ENCODE measurements at places on chromosomes 13 and 19.

- H3K27ac ChIP-seq = no peak overlapping the region
- no peak overlapping the region for H3K4me3 ChIP-seq
- no peaks in the 10 kb centered on the region for H3K4me1 ChIP-seq
- H3K27me3 ChIP-seq = peaks cover 11% of the 10 kb centered on the region
- no peak for DNase-seq
- no peaks in the 10 kb centered on the region for H3K36me3 ChIP-seq
These were observed 21.0 kb downstream of the STARD13 start for GRCh38 chr13:33264620-33264978.

DNA sequence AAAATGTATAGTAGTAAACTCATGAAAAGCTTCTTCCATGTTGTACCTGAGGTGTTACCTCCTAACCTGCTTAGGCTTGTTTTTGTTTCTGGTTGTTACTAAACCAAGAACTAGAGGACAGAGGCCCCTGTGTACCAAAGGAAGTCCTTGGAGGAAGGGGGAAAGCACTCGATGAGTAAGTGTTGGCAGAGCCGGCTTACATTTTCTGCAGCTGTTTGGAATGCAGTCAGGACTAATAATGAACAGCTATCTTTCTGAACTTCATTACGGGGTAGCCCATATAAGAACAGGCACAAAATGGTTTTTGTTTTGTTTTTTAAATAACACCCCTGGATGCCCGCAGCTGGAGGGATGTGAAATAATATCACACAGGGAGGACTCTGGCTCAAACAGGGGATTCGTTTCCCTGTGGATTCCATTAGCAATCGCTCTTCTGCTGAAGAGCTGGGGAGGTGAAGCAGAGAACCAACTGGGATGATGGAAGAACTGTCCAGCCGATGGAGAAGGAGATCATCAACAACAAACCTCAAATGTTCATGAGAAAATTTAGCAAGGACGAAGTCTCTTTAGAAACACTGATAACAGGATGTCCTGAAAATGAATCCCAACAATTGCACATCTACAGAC lies 214.2 kb upstream of the MAB21L1 start:
- H3K4me3 ChIP-seq = no peak overlapping the region
- H3K4me1 ChIP-seq = no peaks in the 10 kb centered on the region
- DNase-seq = no peak
- no peak overlapping the region for H3K27ac ChIP-seq

- H3K4me3 ChIP-seq = no peak overlapping the region
- no peaks in the 10 kb centered on the region for H3K36me3 ChIP-seq
- DNase-seq = no peak
- no peaks in the 10 kb centered on the region for H3K27me3 ChIP-seq
- no peak overlapping the region for H3K27ac ChIP-seq
These were observed 583.0 kb upstream of the ATXN8OS start for GRCh38 chr13:69524459-69525150.

DNA sequence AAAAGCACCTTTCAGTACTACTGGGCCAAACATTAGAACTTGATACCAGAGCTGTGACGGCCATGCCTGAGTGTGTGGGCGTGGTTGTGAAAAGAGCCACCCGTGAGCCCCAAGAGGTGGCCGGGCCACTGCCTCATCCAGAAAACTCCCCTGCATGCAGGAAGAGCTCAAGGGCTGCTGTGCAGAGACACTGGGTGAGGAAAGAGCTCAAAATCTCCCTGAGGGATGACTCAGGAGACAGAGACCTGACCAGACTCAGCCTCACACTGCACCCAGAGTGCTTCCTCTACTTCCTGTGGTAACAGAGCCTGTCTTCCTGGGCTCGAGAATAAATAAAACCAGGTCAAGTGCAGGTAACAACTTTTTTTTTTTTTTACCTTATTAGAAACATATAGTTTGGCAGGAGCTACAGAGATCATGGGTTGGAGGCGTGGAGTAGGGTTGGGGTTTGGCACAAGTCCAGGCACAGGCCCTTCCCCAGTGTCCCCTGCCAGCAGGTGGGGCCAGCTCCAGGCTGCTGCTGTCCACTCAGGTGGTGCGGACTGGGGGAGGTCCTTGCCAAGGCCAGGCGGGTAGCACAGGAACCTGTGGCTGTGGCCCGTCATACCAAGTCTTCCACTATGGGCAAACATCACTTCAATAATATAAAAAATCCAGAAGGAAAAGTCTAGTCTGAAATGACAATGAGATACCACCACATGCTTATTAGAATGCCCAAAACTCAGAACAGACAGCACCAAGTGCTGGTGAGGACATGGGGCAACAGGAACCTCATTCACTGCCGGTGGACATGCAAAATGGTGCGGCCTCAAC lies 25.5 kb downstream of the ELL start:
- H3K27ac ChIP-seq = peak overlapping the region; percentile 95
- peak; percentile 83 for DNase-seq

DNA sequence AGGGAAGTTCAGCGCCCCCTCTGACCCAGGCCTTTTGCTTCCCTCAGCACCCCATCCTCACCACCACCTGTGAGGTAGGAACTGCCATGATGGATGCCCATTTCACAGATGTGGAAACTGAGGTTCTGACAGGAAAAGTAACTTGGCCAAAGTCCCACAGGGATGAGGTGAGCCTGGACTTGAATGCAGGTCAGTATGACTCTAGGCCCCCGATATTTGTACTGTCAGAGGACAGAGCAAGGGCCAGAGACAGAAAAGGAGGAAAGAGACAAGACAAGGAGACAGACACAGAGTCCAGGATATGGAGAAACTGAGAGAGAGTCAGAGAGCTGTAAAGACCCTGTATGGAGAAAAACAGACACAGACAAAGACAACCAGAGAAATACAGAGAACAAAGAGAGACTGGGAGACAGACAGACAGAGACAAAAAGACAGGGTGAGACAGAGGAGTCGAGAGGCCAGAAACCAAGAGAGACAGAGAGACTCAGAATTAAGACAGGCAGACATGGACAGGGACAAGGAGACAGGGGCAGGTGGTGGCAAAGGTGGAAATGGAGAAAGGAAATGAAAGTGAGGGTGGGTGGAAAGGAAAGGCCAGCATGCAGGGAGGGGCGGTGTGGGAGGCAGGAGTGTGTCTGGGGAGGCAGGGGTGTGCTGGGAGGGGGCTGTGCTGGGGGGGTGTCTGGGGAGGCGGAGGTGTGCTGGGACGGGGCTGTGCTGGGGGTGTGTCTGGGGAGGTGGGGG lies 5.0 kb downstream of the ERFL start:
- no peak overlapping the region for H3K4me3 ChIP-seq
- H3K36me3 ChIP-seq = no peaks in the 10 kb centered on the region
- DNase-seq = no peak
- H3K4me1 ChIP-seq = peaks cover 9% of the 10 kb centered on the region
- H3K27me3 ChIP-seq = peaks cover 13% of the 10 kb centered on the region

GRCh38 chr13:58879114-58879513 lies 1247.6 kb downstream of the PCDH17 start:
- DNase-seq = no peak
- no peaks in the 10 kb centered on the region for H3K36me3 ChIP-seq
- no peak overlapping the region for H3K27ac ChIP-seq
- H3K27me3 ChIP-seq = no peaks in the 10 kb centered on the region
- H3K4me3 ChIP-seq = no peak overlapping the region

- H3K4me1 ChIP-seq = no peaks in the 10 kb centered on the region
- no peak overlapping the region for H3K4me3 ChIP-seq
- no peaks in the 10 kb centered on the region for H3K27me3 ChIP-seq
- H3K27ac ChIP-seq = no peak overlapping the region
These were observed 260.8 kb downstream of the EFNB2 start for GRCh38 chr13:106274551-106275203.

GRCh38 chr19:50189331-50189730 lies 14.1 kb upstream of the MYH14 start:
- H3K27me3 ChIP-seq = no peaks in the 10 kb centered on the region
- H3K36me3 ChIP-seq = no peaks in the 10 kb centered on the region
- H3K4me1 ChIP-seq = no peaks in the 10 kb centered on the region
- no peak for DNase-seq
- no peak overlapping the region for H3K4me3 ChIP-seq

- H3K27me3 ChIP-seq = peaks cover 8% of the 10 kb centered on the region
- DNase-seq = no peak
- H3K4me1 ChIP-seq = peaks cover 22% of the 10 kb centered on the region
- peaks cover 5% of the 10 kb centered on the region for H3K36me3 ChIP-seq
- no peak overlapping the region for H3K4me3 ChIP-seq
- no peak overlapping the region for H3K27ac ChIP-seq
These were observed 11.7 kb upstream of the IRGC start for GRCh38 chr19:43704002-43704705.

GRCh38 chr13:24661713-24662112 lies 18.5 kb upstream of the ATP12A start:
- peaks cover 6% of the 10 kb centered on the region for H3K4me1 ChIP-seq
- peaks cover 9% of the 10 kb centered on the region for H3K27me3 ChIP-seq
- no peak for DNase-seq
- H3K36me3 ChIP-seq = no peaks in the 10 kb centered on the region
- no peak overlapping the region for H3K4me3 ChIP-seq

- H3K4me1 ChIP-seq = peaks cover 7% of the 10 kb centered on the region
- peaks cover 6% of the 10 kb centered on the region for H3K36me3 ChIP-seq
- no peak for DNase-seq
- H3K27me3 ChIP-seq = peaks cover 29% of the 10 kb centered on the region
- H3K27ac ChIP-seq = no peak overlapping the region
- H3K4me3 ChIP-seq = no peak overlapping the region
These were observed 1.1 kb downstream of the SYDE1 start for GRCh38 chr19:15108145-15108844.

- H3K4me1 ChIP-seq = no peaks in the 10 kb centered on the region
- DNase-seq = peak; percentile 16
- H3K27ac ChIP-seq = no peak overlapping the region
- H3K4me3 ChIP-seq = no peak overlapping the region
- peaks cover 8% of the 10 kb centered on the region for H3K27me3 ChIP-seq
These were observed 41.1 kb downstream of the COL4A1 start for GRCh38 chr13:110265682-110266430.

- no peak for DNase-seq
- no peak overlapping the region for H3K27ac ChIP-seq
- no peak overlapping the region for H3K4me3 ChIP-seq
- H3K4me1 ChIP-seq = peaks cover 6% of the 10 kb centered on the region
These were observed 85.0 kb downstream of the MIPEP start for GRCh38 chr13:23804166-23804565.

GRCh38 chr13:97364031-97364430 lies 69.9 kb upstream of the RAP2A start:
- H3K4me3 ChIP-seq = no peak overlapping the region
- peaks cover 4% of the 10 kb centered on the region for H3K36me3 ChIP-seq
- peaks cover 4% of the 10 kb centered on the region for H3K4me1 ChIP-seq
- DNase-seq = no peak
- H3K27ac ChIP-seq = no peak overlapping the region

- H3K4me1 ChIP-seq = peaks cover 13% of the 10 kb centered on the region
- no peak for DNase-seq
- peaks cover 66% of the 10 kb centered on the region for H3K27me3 ChIP-seq
- H3K27ac ChIP-seq = no peak within 1 kb of the TSS
- no peak within 1 kb of the TSS for H3K4me3 ChIP-seq
These were observed at the start of gene HTR2A for GRCh38 chr13:46896341-46897137. Gene HTR2A, minus strand, starts transcription at chr13:46897053. Its CDS starts 1,147 bp downstream, at chr13:46895906.
